Stimulated activated CD4-positive, alpha-beta T cell treated with anti-CD3 and anti-CD28 coated beads, Interleukin-2, amount 100 ng/mL, for 24 hours (primary cell): ENCODE measurements at places on chromosomes 3 and 15.

DNA sequence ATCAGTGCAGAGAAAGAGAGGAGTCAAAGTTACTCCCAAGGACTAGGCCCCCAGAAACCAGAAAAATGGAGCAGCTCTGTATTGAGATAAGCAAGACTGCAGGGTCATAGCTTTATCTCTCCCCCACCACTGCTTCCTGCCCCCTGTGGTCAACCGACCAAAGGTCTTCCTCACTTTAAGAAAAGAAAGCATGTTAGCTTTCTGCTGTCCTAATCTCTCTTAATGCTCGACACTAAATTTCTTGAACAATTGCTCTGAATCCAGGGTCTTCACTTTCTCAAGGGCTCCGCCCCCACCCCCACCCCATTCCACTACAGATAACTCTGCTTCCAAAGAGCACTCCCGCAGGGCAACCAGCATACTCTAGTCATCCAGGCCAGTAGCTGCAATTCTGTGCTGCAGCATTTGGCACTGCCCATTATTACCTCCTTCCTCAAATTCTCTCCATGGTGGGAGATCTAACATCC lies 31.9 kb downstream of the TNIK start:
- DNase-seq: no peak

DNA sequence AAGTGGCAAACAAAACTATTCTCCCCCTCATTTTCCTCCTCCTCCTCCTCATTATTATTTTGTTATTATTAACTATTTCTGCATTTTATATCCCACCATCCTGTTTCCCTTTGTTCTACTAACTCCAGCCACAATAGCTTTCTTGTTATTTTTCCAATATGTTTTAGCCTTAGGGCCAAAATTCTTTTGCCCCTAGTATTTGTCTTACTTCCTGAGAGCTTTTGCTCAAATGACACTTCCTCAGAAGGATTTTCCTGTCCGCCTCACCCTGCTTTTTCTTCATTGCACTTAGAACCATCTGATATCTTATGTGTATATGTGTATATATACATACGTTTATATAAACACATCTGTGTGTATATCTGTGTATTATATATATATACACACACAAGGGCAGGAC lies 32.7 kb upstream of the NUDT16 start:
- DNase-seq: no peak

DNA sequence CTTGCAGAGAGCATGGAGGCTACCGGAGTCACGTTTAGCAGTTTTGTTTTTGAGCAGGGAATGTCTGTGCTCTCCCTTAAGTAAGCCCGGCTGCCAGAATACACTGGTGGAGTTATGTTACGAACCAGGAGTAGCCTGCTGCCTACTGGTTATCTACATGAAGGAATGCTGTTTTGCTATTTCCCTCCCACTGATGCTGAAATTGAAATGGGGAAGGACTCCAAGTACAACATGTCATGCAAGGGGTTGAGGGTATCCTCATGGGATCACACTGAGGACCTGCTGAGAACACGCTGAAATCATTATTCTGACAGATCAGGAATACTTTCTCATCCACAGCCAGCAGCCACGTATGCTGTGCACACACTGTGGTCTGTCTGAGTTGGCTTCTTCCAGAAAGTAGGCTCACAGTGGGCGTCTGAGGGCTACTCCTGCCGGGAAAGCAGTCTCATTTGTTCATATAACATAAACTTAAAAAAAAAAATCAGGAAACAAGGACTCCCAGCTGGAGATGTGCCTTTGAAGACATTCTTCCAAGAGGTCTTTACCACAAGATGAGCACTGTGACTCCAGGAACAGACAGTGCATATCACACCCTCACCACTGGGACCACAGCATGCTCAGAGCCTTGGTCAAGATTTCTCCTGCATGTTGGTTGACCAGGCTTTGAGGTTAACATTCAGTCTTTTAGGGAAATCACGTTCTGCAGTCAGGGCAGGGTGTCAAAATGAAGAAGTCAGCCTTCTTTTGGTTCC lies 300.4 kb upstream of the RASGRP1 start:
- DNase-seq: no peak

DNA sequence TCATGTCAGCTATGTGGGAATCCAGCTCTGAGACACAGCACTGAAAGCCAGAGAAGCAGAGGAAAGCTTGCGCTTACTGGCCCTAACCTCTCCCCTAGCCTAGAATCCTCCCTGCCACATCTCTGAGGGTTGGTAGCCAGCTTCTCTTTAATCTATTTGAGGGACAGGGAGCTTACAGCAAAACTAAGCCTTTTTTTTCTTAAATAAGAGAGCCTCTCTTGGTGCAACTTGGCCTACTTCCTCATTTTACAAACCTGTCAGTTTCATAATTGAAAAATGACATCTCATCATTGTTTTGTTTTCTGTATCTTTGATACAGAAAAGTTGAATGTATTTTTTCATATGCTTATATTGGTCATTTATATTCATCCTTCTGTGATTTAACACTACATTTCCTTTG lies 193.9 kb downstream of the ZNF621 start:
- no peak for DNase-seq

DNA sequence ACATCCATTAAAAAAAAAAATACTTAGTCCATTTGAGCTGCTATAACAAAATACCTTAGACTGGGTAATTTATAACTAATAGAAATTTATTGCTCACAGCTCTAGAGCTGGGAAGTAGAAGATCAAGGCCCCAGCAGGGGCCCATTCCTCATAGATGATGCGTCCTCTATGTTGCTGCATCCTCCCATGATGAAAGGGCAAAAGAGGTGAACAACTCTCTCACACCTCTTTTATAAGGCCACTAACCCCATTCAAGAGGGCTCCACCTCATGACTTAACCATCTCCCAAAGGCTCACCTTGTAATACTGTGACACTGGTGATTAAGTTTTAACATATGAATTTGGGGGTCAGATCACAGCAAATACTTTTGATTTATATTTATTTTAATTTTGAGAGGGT lies 3.0 kb upstream of the TLNRD1 start:
- no peak for DNase-seq
